Left kidney (tissue), 8 donors: ENCODE measurements at places on chromosomes 13 and 19.

DNA sequence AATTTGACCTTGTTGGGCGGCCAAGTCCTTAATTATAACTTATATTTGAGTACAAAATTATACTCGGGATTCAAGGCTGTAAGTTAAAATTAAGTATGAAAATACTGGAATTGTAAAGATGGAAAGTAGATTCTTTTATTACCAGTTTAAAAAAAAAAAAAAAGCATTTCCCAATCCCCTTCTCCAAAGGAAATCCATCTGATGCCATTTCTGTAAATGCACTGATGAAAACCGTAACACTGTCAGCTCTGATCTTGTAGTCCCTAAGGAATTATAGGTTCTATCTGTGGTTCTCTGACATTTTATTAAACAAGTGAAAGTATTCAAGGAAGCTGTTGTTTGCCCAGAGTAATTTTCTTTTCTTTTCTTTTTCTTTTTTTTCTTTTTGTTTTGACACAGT, 41.6 kb upstream of the HNRNPA1L2 start:
- no peak for DNase-seq

GRCh38 chr19:15595069-15595468, 19.9 kb upstream of the CYP4F8 start:
- DNase-seq = no peak

GRCh38 chr13:77535448-77535847, at the start of gene SCEL:
SCEL (plus strand) TSS chr13:77535706; CDS start chr13:77555876, 20,170 bp downstream.
- DNase-seq = no peak

GRCh38 chr13:62537593-62537992, 1121.9 kb upstream of the PCDH20 start:
- DNase-seq = no peak

DNA sequence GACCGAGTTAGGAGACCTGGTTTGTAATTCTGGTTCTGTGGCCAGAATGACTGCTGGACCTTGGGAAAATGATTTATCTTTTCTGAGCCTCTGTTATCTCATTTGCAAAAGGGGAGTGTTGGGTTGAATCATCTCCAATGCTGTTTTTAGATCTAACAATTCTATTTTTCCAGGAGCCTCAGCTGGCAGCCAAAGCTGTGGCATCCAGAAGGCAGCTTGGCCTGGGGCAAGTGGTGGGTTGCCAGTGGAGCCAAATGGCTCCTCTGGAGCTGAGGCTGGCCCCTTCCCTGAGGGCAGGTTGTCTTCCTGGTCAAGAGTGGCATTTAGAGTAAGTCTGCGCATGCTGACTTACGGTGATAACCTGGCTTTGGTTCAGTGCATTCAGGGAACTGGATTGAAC, 21.3 kb downstream of the B3GLCT start:
- DNase-seq = no peak

DNA sequence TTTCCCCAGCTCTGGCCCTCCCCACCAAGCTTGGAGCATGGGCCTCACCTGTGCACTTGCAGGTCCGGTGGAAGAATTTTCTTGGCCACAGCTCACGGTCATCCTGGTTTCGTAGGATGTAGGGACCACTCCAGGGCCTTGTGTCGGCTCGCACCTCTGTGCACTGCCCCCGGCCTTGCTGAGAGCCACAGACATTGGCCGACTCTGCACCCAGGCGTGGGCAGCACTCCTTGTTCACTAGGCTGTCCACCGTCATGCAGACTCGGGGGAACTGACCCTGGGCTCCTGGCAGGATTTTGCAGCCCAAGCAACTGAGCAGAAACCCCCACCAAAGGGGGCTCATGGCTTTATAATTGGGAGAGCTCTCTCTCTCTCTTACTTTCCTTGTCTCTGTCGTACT, 569 bp downstream of the DCT start:
- no peak for DNase-seq

GRCh38 chr13:60150538-60150937, 13.2 kb downstream of the DIAPH3 start:
- no peak for DNase-seq

GRCh38 chr19:45653634-45654033, 14.4 kb upstream of the GIPR start:
- no peak for DNase-seq

DNA sequence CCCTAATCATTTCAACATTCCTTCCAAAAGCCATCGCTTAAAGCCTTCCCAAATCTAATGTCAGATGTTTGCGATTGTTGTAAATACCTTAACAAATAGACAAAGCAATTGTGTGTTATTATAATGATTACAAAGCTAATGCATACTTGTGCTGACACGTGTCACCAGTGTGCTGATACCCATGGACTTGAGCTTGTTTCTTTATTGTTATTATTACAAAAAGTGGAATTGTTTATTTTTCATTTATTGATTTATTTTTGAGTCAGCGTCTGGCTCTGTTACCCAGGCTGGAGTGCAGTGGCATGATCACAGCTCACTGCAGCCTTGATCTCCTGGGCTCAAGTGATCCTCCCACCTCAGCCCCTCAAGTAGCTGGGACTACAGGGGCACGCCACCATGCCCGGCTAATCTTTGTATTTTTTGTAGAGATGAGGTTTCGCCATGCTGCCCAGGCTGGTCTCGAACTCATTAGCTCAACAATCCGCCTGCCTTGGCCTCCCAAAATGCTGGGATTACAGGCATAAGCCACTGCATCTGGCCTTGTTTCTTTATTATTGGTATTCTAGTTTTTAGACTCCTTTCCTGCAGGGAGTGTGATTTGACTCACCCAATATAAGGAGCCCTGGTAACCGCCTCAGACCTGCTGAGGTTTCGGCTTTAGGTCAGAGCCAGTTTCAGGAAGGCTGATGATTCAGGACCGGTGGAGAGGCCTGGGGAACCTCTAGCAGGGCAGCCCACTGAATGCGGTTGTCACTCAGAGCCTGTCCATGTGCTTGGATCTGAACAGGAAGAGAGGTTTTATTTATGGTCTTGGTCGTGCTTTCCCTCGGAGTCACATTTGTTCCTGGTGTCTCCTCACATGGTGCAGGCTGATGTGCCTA, 2.1 kb upstream of the FBXO17 start:
- no peak for DNase-seq

DNA sequence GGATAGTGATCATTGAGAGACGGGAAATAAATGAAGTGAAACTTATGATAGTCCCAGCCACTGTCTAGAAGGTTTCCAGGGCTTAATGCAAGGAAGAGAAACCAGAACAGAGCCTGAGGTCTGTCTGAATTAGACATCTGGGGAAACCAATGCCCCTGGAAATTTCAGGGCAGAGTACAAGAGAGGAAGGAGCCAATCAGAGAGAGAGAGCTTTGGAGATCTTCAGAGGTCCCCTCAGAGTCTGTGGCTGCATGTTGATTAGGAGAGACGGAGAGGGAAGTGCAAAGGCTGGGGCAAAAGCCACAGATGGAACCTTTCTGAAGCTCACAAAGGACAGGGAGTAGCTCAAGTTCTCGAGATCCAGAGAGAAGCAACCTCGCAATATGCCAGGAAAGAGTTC, 378.0 kb downstream of the DNAJC15 start:
- DNase-seq = no peak

DNA sequence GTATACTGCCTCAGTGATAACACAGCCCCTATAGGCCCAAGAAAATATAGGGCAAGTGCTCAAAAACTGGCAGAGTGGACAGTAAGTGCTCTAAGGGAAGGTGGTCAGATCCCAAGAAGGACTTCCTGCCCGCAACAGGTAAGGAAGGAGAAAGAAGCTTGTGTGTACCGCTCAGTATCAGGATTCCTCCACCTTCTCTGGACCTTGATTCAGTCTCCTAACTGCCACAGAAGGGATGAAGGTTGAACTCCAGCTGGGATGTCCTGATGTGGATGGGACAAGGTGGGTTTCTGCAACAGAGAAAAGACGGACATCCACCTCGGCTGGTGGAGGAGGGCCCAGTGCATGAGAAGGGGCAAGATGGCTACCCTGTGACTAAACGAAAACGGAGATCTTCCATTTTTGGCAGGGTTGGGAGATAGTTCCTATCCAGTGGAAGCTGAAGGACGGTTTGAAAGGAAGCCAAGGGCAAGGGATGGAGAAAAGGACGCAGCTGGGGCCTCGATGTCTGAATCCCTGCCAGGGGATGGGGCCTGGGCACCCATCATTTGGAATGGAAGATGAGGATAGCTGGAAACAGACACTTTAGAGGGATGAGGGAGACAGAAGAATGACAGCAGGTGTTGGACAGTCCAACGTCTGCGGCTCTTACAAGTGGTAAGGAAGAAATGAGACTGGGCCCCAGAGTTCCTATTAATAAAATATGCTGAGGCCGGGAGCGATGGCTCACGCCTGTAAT, 1.3 kb upstream of the ATF5 start:
- DNase-seq = no peak

GRCh38 chr19:54653181-54653809, 9.5 kb upstream of the LILRB4 start:
- DNase-seq = no peak

DNA sequence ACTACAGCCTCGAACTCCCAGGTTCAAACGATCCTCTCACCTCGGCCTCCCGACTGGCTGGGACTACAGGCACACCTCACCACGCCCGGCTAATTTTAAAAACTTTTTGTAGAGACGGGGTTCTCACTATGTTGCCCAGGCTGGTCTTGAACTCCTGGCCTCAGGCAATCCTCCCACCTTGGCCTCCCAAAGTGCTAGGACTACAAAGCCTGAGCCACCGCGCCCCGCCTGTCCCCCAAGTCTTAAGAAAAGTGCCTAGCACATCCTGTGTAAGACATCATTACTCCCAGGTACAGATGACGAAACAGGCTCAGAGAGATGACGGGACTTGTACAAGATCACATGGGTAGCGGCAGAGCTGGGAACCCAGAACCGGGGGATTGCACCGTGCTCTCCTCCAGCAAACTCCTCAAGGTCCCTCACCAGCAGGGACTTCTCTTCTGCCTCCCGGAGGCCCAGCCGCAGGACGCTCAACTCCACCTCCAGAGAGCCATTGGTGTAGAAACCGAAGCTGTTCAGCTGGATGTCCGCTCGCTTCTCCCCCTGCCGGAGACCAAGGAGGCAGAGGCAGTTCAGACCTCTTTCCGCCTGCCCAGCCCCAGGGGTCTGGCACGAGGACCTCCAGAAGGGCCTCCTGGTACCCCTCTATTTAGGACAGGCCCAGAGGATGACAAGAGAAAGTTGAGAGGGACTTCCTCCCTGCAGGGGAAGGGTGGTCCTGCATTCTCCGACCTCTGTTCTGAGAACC, 1.0 kb downstream of the GPR108 start:
- DNase-seq = no peak

GRCh38 chr13:112434937-112435523, 58.9 kb downstream of the SPACA7 start:
- no peak for DNase-seq

GRCh38 chr13:27336014-27336673, 65.5 kb downstream of the RASL11A start:
- DNase-seq = no peak

GRCh38 chr13:100394005-100394695, 194.4 kb downstream of the GGACT start:
- no peak for DNase-seq

GRCh38 chr13:21759463-21759862, 88.6 kb downstream of the FGF9 start:
- peak; percentile 42 for DNase-seq

DNA sequence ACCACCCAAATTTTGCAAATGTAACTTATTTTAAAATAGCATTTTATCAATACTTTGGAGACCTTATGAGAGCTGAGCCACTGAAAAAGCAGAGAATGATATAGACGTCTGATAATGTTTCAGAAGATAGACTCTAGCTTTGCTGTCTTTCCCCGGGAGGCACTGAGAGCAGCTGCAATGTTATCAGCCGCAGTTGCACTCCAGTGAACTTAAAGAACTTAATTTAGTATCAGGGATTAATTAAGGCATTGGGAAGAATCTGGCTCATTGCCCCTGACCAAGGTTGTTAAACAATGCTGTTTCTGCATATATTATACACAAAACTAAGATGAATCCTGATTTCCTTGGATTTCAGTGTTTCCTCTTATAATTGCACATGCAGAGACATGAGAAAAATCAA, 75.7 kb upstream of the SGCG start:
- no peak for DNase-seq

DNA sequence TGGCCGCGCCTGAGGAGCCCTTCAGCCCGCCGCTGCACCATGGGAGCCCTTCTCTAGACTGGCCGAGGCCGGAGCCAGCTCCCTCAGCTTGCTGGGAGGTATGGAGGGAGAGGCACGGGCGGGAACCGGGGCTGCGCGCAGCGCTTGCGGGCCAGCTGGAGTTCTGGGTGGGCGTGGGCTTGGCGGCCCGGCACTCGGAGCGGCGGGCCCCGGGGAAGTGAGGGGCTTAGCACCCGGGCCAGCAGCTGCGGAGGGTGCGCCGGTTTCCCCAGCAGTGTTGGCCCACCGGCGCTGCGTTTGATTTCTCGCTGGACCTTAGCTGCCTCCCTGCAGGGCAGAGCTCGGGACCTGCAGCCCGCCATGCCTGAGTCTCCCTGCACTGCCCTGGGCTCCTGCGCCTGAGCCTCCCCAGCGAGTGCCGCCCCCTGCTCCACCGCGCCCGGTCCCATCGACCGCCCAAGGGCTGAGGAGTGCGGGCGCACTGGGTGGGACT, 1890.0 kb upstream of the PCDH20 start:
- no peak for DNase-seq

- no peak for DNase-seq
Observed at GRCh38 chr19:50378863-50379236, 2.6 kb downstream of the NR1H2 start.

DNA sequence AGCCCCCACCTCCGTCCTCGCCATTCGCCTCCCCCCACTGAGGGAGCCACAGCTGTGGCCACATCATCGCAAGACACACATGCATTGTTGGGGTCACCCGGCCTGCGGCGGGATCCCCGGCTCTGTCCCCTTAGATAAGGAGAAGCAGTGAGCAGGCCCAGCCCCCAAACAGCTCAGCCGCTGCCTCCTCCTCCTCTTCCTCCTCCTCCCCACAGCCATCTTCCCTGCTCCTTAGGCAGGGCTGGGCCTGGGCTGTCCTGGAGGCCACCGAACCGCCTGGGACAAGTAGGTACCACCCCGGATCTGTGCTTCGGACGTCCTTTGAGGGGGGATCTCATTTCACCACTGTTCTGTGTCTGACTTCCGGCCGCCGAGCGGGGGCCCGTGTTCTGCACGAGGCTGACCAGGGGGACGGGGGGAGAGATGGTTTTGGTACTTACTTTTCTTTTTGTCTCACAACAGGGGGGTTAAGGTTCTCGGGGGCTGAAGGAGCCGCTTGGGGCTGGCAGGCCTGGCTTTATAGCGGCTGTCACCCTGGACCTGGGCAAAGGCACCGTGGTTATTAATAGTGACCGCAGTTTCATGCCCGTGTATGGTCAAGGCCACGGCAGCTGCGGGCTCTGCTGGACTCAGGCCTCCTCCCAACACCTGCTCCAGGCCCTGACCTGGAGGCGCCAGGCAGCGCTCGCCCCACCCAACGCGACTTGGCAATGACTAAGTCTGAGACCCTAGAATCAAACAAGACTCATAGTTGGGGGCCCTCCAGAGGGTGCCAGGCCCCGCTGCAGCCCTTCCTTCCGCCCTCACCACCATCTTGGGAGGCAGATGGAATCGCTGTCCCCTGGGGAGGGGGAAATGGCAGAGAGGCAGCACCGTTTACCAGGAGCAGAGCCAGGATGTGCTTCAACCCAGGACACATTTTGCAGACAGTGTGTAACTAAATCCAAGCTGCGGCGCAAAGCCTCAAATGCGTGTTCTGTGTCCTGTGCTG, 18.3 kb downstream of the NMRK2 start:
- DNase-seq = peak; percentile 33

GRCh38 chr13:90838317-90838960, 509.0 kb upstream of the MIR17HG start:
- DNase-seq = no peak

- DNase-seq = no peak
Observed at GRCh38 chr13:38897521-38897920, 93.1 kb downstream of the STOML3 start.

GRCh38 chr13:84447640-84447978, 565.3 kb upstream of the SLITRK1 start:
- DNase-seq = no peak
